ENCODE measurements at places on chromosomes 7 and 10.

- DNase-seq: no peak
Measured at GRCh38 chr10:47041396-47042198, 130.4 kb downstream of the PTPN20 start.

DNA sequence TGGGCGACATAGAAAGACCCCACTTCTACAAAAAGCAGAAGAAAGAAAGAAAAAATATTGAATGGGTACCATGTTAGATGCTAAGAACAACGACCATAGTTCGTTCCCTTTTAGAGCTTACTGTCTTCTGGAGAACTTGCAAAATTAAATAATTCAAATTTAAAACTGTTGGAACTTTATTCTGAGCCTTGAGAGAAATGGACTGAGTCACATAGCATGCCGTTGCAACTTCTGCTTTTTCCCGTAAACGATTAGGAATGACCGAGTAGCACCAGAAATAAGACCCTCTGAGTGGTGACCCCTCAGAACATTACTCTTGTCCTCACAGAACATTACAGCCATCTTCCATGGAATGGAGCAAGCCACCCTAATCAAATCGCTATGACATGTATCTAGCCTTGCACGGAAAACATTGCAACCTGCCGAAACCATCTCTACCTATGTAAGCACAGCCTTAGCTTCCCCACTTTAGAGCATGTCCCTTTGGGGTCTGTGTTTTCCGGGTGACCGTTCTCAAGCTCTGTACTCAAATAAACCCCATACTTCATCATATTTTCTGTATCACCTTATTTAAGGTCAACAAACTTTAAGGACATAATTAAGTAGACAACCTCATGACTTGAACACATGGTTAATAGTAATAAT, 179.1 kb downstream of the PRKCQ start:
- no peak for DNase-seq

- DNase-seq: no peak
Measured at GRCh38 chr10:51319173-51319435, 244.8 kb downstream of the PRKG1 start.

- DNase-seq: peak; percentile 25
Measured at GRCh38 chr10:102065561-102066398, 631 bp downstream of the HPS6 start.

GRCh38 chr10:132292287-132293200, 15.2 kb downstream of the STK32C start:
- no peak for DNase-seq

DNA sequence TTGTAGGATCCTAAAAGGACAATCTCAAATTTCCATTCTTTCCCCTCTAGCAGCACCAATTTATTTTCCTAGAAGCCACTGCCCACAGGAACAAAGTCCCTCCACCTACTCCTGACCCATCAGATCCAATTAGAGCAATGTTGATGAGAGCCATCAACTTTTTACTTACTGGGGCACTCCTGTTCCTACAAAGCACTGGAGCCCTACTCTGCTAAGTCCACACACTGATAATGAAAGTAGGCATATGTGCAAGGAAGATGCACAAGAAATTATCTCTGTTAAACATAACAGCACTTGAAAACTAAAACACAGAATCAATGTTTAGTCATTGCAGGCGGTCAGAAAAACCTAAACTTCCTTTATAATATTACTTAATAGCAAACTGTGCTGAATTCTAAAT, 3.6 kb downstream of the HERPUD2 start:
- DNase-seq: no peak

DNA sequence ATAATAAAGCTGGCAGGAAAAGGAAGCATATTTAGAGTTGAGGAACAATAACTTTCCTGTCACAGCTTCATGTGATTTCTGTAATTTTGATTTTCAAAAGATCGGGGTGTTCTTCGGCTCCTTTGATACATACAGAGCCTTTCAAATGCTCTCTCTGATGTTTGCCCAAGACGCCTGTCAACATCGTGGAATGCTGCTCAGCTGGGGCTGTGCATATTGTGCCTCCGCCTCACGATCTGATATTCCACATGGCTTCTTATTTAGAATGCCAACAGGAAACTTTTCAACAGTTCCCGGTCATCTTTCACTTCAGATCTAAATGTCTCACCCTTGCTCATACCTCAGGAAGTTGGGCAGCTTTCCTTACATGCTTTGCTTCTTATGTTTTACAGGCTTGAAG, 7.3 kb downstream of the NPY start:
- no peak for DNase-seq

- DNase-seq: no peak
Measured at GRCh38 chr7:144416341-144416740, 12.8 kb upstream of the NOBOX start.

- peak; percentile 47 for DNase-seq
Measured at GRCh38 chr7:81624650-81625631, 144.9 kb downstream of the HGF start.

DNA sequence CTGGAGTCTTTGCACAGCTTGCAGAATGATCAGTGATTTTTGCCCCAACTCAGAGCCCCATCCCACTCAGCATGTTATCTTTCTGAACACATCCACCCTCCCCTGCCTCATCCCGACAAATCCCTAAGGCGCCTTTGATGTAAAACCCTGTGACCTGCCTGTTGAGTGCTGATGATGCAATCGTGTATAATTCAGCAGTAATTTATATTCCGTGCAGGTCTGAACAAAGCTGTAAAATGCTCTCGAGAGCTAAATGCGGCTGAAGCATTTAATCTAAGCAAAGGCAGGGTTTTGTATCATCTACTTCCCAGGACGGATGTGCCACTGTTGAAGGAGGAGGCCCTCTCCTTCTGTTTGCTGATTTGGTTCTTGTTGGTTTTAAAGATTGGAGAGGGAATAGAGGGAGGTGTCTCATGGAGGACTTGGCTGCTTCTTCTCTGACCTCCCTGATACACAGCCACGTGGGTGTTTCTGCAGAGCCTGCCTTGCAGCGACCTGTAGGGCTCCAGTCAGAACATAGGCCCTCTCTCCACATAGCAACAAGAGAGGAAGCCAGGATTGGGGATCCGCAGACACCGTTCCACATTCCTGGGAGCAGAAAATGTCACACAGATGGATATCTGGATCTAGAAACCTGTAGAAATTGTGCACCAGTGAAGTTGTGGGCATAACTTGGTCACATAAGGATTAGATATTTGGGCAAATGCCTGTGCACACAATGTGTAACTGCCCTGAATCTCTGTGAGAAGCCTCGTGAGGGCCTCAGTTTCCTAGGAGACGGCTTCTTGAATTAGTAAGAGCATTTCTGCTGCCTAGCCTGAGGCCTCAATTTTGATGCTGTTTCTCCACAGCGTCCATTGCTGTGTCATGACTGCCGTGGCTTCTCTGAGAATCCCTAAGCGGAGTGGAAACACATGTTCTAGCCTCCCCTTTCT, 90.2 kb upstream of the AGK start:
- DNase-seq: no peak

DNA sequence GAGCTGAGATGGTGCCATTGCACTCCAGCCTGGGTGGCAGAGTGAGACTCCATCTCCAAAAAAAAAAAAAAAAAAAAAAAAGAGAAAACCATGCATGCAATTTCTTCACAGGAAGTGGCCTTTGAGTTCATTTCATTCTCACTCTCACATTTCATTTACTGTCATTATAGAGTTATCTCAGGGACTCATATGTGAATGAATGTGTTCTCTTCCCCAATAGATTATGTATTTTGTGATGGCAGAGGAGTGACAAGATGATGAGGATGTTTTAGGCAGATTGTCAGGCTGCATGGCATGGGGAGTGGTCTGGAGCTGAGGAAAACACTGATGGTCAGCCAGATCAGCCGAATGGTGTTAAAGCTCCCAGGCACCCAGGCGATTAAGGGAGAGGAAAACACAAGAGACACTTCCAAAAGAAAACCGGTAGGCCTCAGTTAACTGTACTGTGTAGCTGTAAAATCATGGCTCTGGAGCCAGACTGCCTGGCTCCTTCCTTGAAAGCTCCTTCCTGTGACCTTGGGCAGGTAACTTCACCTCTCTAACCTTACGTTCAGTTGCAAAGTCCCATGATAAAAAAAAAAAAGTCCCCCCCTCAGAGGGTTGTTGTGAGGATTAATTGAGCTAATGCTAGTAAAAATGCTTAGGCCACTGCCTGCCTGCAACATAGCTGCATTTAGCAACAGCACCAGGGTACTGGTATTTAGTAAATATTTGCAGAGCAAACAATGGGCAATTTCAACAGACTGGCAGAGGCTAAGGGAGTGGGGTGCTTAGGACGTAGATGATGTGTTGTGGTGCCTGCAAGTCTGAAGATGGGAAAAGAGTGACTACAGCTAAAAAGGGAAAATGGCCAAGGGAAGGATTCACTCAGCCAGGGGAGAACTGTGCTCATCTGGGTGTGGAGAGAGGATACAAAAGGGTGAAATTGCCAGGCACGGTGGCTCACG, 6.9 kb downstream of the FRAT2 start:
- no peak for DNase-seq

GRCh38 chr7:90238583-90238982, 6.4 kb upstream of the CFAP69 start:
- no peak for DNase-seq

DNA sequence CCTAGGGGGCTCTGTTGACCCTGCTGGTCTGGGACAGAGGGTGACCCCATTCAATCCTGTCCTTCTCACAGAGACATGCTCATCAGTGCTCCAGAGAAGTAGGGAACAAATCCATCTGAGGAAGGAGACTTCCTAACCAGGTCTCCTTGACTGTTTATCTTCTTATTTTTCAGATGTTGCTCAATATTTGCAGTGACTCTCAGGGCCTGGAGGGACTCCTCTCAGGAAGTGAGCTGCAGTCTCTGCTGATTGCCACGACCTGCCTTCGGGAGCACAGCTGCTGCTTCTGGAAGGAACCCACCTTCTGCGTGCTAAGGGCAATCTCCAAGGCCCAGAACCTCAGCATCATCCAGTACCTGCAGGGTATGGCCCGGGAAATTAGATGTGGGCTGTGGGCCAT, 41.0 kb downstream of the WDFY4 start:
- DNase-seq: no peak
